SJSA1 (cell line): ENCODE measurements at places on chromosomes 6 and 20. TPM values are rescaled to one million over a fixed set of nuclear protein-coding genes. Genes with fewer than 3 reads are reported as not detected.

DNA sequence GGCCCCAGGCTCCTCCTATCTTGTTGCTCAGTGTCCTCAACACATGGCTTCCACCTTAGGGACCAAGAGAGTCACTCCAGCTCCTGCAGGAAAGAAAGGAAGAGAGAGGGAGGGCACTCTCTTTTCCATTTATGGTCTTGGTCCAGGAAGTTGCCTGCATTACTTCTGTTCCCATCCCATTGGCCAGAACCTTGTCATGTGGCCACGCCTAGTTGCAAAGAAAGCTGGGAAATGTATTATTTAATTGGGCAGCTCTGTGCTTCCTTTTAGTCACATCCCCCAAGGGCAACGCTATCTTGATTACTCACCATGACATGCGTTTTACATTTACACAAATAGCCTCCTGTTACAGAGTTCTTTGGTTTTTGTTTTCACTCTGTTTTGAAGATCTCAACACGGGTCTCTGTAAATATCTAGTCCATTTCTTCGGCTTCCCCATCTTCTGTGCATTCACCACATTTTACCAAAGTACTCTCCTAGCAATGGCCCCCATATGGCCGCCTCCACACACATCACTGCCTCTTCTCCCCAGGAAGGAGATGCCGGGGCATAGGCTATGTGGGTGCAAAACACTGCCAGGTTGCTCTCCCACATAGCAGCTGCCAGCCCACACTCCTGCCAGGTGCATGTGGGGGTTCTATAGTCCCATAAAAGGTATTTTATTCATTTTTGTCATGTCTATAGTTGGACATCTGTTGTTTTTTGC lies 35.7 kb upstream of the ZMYND8 start:
- peak; percentile 88 for DNase-seq

- no peak for DNase-seq
These were observed 127.4 kb downstream of the PFDN4 start for GRCh38 chr20:54335299-54335698.

GRCh38 chr6:141988954-141989705 lies 143.6 kb upstream of the GJE1 start:
- DNase-seq = peak; percentile 62

CRISP3 gene
- not detected in 2 replicates for total RNA-seq

CRIP3 gene
- total RNA-seq = not detected in 2 replicates

GRCh38 chr6:22690446-22690845 lies 121.1 kb downstream of the HDGFL1 start:
- no peak for DNase-seq

DNA sequence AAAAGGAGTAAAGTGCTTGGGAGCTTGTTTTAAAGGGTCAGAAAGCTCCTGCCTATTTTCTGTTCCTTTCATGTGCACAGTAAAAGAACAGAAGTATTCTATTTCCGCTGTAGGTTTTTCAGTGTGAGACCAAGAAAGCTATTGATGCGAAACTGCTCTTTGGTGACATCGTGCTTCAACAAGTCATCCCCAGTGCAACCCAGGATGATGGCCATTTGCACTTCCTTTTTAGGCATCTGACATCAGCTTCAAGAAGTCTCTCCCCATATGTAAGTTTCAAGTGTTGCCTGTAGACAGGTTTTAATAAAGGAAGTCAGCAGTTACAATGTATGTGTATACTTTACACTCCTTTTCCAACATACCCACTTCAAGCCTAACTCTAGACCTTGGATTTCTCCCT lies 131.6 kb downstream of the RFX6 start:
- no peak for DNase-seq

ARFGEF3 gene
- total RNA-seq = not detected in 2 replicates

ACTL10 gene
- total RNA-seq = not detected in 2 replicates

SESN1 gene
- 12.7 and 15.8 TPM in 2 replicates for total RNA-seq

DNA sequence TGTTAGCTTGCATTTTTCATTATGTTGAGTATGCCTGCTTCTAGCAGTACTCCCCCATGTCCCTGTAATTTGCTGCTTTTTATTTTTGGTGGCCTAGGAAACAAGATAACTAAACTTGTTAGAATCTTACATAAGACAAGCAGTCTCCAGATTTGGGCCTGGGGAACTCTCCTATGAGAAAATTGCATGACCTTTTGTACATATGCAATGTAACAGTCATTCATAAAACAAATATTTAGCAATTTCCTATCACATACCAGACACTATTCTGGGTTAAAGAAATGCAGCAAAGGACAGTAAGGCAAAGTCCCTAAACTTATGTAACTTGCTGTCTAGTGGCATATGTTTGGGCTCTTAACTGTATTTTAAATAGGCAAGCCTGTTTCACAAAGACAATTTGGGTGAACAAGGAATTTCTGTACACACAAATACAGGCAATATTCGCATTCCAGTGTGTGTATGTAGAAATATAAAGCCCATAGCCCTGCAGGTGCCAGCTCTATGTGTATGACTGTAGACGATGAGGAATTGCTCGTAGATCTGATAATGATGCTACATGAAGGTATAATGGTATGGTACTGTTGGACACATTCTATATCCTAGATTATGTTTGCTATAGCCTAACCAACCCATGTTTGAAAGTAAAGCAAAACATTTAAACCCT lies 305.2 kb upstream of the CITED2 start:
- DNase-seq = no peak

DNA sequence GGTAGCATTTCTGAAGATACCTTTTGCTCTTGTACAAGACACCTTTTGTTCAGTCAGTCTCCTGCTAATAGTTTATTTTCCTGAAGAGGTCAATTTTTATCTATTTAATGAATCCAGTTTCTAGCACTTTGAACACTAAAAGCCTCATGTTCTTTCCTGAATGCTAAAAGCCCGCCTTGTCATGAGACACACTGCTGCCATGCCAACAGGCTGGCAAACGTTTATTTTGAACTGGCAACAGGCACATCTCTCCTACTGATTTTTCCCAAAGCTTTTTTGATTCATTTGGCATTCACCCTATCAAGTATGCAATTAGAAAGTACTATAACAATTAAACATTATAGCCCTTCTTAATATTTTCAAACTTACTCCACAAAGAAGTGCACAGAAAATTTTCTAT lies 421.2 kb upstream of the EYS start:
- no peak for DNase-seq

TCP11 gene
- 0.60 and 1.6 TPM in 2 replicates for total RNA-seq

- no peak for DNase-seq
These were observed 65.2 kb downstream of the GCNT2 start for GRCh38 chr6:10586302-10586701.

DNA sequence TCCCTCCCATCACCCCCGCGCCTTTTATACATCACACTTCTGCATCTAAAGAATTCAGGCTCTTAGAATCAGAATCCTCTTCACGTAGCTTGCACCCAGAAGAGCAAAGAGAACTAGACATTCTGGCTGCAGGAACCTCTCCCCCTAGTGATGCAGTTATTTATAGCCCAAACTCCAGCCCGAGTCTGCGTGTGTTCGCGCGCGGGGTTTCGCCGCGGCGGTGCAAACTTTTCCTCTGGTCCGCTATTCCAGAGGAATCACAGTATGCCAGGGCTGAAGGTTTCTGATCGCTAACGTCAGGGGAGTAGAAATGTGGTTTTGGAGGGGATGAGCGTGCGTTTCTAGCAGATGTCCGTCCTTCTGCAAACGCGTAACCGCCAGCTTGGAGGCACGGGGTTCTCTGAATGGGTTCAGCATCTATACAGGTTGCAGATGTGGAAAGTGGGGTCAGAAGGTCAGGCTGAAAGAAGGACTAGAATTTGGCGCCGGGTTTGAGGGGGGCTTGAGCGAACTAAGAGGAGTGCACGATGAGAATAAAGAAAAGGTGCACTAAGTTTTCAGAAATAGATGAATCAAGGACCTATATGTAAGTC lies 1.8 kb downstream of the EPHA7 start:
- no peak for DNase-seq

DNA sequence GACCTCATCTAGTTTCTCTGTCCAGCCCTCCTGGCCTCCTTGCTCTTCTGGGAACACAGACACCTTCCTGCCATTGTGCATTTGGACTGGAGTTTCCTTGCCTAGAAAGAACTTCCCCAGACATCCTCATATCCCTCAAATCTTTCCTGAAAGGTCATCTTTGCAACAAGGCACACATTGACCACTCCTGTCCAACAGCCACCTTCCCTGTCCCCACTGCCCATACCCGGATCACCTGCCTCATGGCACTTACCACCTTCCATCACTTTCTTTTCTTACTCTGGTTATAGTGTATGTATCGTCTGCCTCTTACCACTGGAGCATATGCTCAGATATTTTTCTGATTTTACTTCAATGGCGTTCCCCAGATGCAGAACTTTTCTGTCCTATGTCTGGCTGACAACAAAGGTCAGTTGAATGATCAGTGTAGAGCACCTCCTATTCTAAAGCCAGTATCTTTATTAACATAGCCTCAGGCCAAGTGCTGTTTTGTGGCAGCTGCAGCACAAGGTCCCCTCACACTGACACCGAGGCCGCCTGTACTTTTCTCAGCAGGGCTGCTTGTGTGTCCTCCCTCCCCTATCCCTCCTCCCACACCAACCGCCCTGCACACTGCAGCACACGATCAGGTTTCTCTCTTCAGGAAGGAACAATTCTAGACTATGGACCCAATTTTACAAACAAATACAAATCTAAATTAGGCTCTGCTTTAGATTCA lies 4.1 kb downstream of the HLA-C start:
- peak; percentile 4 for DNase-seq

DNA sequence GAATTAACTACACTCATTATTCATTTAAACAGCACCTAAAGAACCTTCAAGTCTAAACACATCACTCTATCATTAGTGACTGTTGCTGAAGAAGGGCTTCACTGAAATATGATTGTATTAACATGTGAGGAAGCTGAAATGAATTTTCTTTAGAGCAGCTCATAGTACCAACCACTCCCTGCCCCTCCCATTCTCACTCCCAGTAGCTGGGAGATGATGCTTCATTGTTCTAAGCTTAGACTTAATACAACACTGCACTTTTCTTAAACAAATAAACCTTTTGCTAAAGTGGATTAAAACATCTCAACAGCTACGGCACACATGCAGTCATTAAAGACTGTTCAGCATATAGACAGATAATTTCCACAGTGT lies 63.1 kb downstream of the ATXN1 start:
- DNase-seq = no peak

FNDC1 gene
- total RNA-seq = 4.9 and 5.7 TPM in 2 replicates

PI3 gene
- total RNA-seq = not detected in 2 replicates

TSBP1 gene
- not detected in 2 replicates for total RNA-seq

- no peak for DNase-seq
These were observed 124.4 kb upstream of the JARID2 start for GRCh38 chr6:15121443-15121842.

SLPI gene
- not detected in 2 replicates for total RNA-seq

SNX9 gene
- 27.4 and 32.8 TPM in 2 replicates for total RNA-seq

DNA sequence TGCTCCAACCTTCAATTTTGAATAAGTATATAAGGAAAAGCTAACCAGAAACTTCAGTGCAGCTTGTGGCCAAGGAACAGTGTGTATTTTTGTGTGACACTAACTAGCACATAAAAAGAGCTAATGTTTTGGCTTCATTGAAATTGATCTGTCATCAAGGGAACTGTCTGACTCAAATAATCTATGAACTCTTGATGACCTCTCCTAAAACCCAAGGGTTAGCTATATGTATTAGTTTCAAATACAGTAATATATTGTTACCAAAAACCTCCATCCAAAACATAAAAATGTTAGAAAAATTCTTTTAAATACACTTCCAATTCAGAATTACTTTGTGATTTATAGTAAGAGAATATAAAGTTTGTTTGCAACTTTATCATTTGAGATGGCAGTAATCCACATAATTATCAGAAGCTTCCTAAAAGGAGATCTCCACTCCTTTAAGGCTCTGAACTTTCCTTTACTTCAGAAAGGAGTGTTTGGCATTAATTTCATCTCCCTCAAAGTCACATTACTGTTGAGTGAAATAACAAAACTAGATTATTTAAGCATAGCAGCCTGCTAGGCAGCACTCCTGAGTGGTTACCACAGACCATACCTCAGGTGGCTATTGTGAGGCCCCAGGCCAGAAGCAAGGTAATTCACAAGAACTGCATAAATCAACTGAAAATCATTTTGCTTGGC lies 46.3 kb upstream of the HSF2 start:
- no peak for DNase-seq

C20orf144 gene
- total RNA-seq = 0.18 TPM in 1 of 2 replicates, not detected in the other

DNA sequence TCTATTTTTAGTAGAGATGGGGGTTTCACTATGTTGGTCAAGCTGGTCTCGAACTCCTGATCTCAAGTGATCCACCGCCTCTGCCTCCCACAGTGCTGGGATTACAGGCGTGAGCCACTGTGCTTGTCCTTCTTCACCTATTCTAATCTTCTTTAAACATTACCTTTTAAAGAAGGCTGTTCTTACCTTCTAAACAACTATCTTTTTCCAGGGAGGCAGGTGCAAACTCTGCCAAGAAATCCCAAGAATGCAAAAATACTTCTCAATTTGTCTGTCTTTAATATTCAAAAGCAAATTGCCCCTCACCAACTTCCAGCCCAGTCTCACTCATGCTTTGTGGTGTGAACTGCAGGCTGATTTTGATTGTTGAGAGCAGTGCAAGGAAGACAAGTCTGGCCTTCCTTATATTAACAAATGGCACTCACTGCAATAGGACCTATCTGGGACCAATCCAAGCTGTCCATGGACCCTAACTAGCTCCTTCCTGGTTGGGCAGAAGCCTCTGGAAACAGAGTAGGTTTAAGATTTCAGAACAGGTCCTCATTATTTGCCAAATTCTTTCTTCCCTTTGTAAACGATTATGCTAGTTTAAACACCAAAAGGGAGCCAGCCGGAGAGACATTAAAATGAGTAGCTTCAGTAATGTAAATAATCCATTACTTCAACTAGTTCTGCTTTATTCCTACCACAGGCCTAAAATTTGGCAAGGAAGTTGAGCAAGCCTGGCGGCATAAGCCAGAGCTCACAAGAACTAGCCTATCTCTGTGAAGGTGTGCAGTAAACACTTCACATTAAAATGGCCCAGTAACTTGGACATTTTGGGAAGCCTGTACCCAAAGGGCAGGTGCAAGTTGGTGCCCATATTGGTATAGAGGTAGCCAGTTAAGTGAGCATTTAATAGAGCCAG lies 1.6 kb downstream of the SCAND1 start:
- no peak for DNase-seq

- no peak for DNase-seq
These were observed 116.3 kb upstream of the SLC2A12 start for GRCh38 chr6:134168590-134169208.

- DNase-seq = no peak
These were observed 659 bp downstream of the TAF4 start for GRCh38 chr20:62064770-62065673.

DNA sequence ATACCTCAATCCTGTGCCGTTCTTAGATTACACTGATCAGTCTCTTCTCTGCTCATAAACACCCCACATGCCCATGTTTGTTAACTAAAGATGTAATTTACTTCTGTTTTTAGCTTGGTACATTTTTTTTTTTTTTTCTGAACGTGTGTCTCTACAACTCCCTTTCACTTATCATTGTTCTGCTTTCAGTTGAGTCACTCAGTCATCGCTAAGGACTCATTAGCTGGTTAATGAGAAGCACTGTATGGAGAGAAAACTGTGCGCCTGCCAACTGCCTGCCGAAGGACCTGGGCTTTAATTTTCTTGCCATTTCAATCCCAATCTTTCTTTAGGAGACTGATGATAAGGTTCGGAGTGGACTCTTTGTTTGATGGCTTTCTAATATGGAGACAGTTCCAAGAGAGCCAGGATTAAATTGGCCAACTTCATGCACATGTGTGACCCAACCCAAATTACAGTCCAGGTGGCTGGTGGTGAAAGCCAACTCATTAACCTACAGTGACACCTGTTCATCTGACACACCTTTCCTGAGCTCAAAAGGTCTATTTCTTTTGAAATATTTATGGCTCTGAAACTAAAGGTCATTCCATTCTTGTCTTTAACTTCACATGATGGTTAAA lies 334.1 kb downstream of the BCKDHB start:
- DNase-seq = no peak

ADGRF4 gene
- total RNA-seq = not detected in 2 replicates
